ENCODE measurements at places on chromosomes 5 and 9.

- DNase-seq, result no peak
Measured at GRCh38 chr5:77957516-77957915, 181.4 kb upstream of the TBCA start.

DNA sequence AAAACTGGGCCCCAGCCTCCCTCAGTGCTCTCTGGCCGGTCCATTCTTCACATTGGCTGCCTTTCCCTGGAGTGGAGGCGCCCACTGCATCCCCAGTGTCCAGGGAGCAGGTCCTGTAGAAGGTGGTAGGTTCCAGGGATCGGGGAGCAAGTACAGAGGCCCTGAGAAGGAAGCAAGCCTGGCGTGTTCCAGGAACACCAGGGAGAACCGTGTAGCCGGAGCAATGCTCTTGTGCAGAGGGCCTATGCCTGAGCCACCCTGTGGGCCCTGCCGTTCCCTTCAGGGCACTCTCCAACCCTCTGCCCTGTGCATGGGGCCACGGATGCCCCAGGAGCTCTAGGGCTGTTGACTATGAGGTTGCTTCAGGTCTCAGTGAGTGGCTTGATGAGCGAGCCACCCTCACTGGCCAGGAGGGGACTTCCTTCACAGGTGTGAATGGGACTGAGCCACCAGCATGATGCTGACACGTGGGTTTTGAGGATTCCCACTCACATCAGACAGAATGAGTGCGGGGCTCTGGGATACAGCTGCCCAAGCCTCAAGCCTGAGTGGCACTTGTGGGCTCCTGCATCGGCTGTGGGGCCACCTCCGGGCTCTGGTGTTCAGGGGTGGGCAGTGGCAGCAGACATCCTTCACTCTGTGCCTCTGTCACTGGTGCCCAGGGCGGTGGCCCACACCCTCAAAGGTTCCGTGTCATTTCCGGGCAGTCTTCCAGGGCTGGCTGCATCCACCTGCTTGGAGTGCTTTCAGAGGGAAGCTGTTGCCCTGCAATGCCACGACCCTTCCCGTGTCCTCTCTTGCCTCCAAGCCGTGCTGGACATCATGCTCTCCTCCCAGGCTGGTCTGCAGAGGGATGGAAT lies 54.4 kb downstream of the ADAMTS2 start:
- DNase-seq, result no peak

DNA sequence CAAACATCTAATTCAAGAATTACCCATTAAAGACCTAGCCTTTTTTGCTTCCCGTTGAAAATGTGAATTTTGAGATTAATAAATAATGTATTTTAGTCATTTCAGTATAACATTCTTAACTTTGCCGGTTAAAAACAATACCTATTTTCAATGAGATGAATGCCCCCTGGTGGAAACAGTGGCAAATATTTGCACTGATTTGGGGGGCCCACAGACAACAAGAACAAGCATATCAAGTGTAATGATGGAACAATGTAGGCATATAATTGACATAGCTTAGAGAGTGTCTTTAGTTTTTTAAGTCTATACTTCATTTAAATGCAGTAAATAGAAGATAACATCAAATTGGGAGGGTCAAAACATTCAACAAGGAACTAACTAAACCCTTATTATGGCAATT lies 111.9 kb downstream of the NTRK2 start:
- no peak for DNase-seq

DNA sequence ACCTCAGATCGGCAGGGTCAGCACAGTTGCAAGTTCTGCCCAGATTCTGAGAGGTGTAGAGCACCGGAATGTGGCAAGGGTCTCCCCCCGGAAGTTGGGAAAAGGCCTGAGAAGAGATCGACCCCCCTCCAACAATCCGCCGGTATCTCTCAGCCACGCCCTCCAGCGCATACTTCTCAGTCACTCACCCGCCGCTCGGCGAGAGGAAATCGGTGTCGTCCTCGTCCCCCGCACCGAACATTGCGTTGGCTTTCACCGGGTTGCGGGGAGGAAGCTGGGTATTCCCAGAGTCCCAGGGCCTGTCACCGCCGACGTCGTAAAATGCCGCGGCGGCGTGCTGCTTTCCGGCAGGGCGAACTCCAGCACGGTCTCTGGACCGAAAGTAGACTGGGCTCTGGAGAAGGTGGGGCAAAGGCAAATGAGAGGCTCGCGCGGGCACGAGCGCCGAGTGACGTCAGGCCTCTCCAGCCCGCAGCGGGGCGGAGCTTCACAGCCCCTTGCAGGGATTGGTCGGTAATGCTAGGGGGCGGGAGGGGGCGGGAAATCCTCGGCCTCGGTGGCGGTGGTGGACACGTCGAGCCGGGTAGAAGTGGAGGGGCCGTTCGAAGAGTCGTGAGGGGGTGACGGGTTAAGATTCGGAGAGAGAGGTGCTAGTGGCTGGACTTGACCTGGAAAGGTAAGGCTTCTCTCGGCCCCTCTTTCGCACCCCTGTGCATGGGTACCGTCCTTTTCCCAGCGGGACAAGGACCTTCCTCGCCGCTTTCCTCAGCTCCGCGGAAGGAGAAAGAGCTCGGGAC lies at the start of the genes FKBP15 and SLC31A1:
Gene FKBP15 (minus strand): TSS at position 275 of the 797 bp plus-strand sequence. CDS start 34 bp downstream, at position 241.
Gene SLC31A1 (plus strand): TSS at position 542 of the 797 bp plus-strand sequence. CDS start 34,605 bp downstream, outside the sequence.
- peak; percentile 97 for DNase-seq

GRCh38 chr5:122951658-122952057 lies 84.9 kb downstream of the PPIC start:
- DNase-seq, result no peak

DNA sequence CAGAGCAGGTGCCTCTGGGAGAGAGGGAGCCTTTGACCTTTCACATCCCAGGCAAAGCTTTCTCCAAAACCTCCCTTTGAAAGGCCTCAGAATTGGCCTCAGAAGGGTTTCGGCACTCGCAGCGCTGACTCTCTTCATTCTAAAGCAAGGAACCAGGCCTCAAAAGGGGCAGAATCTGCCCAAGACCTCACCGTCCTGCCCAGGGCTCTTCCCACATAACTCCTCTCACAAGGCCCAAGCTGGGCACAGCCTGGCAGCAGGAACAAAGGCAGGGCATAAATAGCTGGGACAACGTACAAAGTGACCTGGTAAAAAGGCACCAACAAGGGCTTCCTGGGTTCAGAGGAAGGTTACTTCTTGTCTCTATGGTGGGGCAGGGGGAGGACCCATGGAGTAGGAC lies 166.3 kb upstream of the FSTL4 start:
- DNase-seq, result no peak

GRCh38 chr9:114483499-114483898 lies 21.8 kb downstream of the WHRN start:
- DNase-seq, result no peak

- DNase-seq, result no peak
Measured at GRCh38 chr9:90251316-90251715, 391.3 kb downstream of the DIRAS2 start.

GRCh38 chr9:76591256-76591950 lies 132.4 kb downstream of the GCNT1 start:
- DNase-seq, result no peak

DNA sequence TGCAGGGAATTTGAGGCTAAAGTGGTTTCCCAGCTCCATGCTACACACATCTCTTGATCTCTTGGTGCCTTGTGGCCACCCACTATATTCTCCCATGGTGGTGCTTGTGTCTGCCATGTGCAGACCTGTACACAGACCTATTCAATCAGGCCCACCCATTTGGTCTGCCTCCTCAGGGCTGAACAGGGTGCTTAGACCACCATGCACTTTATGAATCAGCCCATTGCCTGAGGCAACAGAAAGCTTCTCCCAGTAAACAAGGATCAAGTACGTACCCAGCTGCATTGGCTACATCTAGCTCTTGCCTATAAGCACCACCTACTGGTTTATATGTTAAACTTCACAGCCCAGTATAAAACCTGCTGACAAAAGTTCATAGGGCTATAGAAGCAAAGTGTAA lies 664.3 kb upstream of the EDIL3 start:
- DNase-seq, result peak; percentile 4

DNA sequence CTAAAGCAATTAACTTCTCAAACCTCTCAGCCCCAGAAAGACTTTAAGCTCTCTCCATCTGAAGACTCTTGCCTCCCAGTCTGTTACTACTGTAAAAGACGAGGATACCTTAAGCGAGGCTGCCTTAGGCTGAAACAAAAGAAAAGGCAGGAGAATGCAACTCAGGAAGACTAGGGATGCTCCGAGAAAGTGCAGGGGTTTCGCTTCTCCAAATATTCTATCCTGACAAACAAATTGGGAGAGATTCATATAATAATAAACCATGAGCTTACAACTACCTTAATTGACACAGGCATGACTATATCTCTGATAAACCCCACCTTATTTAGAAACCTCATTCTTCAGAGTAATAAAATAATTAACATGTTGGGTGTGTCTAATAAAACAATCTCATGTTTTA lies 4.9 kb upstream of the UGT3A1 start:
- DNase-seq, result no peak

DNA sequence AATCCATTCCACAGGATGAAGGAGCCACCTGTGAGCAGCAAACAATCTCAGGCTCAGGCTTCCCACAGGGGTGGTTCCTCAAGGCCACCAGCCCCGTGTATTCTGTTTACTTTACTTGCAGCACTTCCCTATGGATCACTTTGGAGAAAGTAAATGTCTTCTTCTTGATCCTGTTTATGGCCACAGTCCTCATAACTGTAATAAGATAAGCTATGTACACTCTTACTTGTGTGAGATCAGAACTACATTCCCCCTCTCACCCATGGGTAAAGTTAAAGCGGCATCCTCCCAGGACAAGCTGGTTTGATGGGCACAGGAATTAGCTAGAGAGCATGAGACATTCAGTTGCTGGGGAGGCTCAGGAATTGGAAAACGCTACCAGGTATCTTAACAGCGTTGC lies 86.1 kb downstream of the TMEM215 start:
- no peak for DNase-seq

GRCh38 chr5:105840800-105841199 lies 1829.9 kb downstream of the EFNA5 start:
- no peak for DNase-seq

GRCh38 chr5:36068751-36069281 lies 2.1 kb upstream of the UGT3A2 start:
- no peak for DNase-seq

GRCh38 chr9:120868339-120868675 lies 8.7 kb downstream of the PHF19 start:
- DNase-seq, result no peak

DNA sequence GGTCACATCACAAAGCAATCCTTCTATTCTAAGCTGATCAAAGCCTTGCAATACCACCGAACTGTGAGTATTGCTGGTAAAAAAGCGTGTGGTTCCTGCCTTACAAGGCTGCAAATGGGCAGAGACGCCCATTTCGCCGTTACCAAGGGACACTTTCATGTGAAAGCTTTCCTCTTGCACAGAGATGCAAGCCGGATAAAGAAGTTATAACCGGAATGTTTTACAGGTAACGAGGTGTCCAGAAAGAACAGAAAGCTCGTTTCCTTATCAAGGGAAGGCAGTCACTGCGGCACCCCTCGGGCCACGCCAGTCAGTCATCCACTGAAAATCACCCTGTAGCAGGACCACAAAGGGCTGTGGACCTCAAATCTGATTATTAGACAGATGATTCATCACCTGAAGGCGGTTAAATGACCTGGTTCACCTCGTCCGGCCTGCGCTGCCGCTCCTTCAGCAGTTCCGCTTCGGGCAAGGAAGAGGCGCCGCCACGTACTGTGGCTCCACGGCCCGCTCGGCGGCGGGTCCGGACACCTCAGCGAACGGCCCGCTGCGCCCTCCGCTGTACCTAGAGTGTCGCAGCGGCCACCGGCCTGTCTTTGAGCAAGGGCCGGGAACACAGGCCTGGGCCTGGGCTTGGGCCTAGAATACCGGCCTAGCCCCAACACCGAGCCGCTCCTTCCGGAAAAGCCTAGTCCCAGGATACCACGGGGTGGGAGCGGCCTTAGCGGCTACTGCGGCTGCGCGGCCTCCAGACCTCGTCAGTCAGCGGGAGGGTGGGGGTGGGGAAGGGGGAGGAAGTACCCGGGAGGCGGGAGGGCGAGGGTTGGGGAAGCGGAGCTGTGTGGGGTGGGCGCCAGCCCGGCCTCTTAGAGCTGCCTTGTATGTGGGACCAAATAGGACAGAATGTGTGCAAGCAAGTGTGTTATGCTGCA lies at the start of gene KLHL9:
Gene KLHL9 (minus strand): TSS at position 704 of the 932 bp plus-strand sequence. CDS start 545 bp downstream, at position 159.
- DNase-seq, result no peak

GRCh38 chr5:10842823-10843222 lies 81.8 kb upstream of the DAP start:
- no peak for DNase-seq

DNA sequence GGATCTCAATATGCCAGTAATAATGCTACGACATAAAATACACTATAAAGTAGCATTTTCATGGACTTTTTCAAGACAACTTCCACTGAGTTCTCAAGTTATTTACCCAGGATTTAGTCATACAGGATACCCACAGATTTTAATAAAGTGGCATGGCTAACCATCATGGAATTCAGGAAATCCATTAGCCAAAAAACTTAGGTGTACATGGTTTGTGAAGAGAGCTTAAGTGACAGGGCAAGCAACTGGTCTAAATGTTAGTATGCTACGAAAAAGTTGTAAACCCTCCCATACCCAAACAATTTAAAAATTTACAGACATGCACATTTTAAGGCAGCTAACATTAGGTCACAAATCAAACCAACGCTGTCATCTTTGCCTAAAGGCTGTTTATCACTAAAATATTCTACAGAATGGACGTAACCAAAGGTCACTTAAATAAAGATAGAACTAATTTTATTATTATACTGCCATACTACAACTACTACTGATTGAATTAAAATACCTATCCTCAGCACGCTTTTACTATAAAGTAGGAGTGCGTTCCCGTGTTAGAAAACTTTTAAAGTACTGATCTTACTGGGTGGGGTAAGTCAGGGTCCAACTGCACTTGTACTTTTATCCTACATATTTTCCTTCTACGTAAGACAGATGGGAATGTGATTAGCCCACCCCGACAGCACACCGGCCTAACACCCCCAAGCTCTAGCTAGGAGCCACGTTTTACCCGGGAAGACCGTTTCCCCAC lies 1.1 kb downstream of the UBTD2 start:
- no peak for DNase-seq

DNA sequence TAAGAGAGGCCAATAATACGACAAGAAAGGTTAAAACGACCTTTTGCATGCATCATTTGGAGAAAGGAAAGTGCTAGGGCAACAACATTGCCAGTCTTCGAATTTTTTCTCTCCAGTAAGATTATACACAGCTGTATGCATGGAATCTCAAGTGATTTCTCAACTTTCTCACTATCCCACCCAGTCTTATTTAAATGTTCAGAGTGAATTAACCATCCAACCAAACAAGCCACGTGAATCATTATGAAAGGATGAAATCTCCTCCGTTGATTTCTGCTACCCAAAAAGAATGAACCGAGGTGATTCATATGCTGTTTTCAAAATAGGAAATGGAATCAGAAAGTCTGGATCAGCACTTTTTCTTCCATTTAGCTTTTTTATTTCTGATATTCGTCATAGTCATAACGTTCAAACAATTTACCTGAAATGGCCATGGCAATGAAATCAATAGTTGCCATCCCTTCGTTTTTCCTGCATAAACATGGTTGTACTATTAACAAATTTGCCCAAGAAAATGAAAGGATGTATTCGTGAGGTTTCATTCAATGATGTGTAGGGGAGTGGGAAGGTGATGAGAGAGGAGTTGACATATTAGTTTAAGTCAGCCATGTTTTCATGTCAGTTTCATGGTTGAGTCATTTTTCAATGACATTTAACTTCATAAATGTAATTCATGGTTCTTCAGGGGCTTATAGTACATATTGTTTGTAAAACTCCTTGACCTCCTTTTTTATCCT lies 170.9 kb upstream of the WWC1 start:
- no peak for DNase-seq
